HT1080 (cell line): ENCODE measurements at places on chromosomes 16 and 17. TPM values are rescaled to one million over a fixed set of nuclear protein-coding genes. Genes with fewer than 3 reads are reported as not detected.

Gene NAGS
- total RNA-seq, result 2.6 and 3.3 TPM in 2 replicates

Gene ETV4
- 62.5 and 75.9 TPM in 2 replicates for total RNA-seq

Gene C17orf78
- total RNA-seq, result not detected in 2 replicates

Gene NKD1
- 0.10 and 0.37 TPM in 2 replicates for total RNA-seq

Gene C1QTNF1
- 0.45 TPM in 1 of 2 replicates, not detected in the other for total RNA-seq

Gene TMEM92
- total RNA-seq, result 1.7 and 2.5 TPM in 2 replicates

Gene RPAIN
- total RNA-seq, result 45.8 and 68.7 TPM in 2 replicates

Gene ENDOV
- 15.2 and 18.4 TPM in 2 replicates for total RNA-seq

Gene SLC6A4
- total RNA-seq, result not detected in 2 replicates

Gene C16orf74
- total RNA-seq, result 46.0 and 55.2 TPM in 2 replicates

Gene TMC7
- 12.5 TPM in 2 replicates for total RNA-seq

Gene ANKRD40CL
- not detected in 2 replicates for total RNA-seq

Gene ITGAX
- 2.1 and 2.7 TPM in 2 replicates for total RNA-seq

Gene DOC2B
- total RNA-seq, result not detected in 2 replicates

Gene SLC35B1
- total RNA-seq, result 65.6 and 77.1 TPM in 2 replicates

Gene TNFSF13
- total RNA-seq, result 0.37 and 0.63 TPM in 2 replicates

Gene CCDC92B
- not detected in 2 replicates for total RNA-seq

Gene YBX2
- total RNA-seq, result not detected in 2 replicates

Gene WNK4
- 5.7 and 8.9 TPM in 2 replicates for total RNA-seq

Gene SALL1
- 4.0 and 6.0 TPM in 2 replicates for total RNA-seq

Gene SLC7A5
- 112 and 136 TPM in 2 replicates for total RNA-seq

Gene FOXN1
- not detected in 2 replicates for total RNA-seq

Gene MMP28
- total RNA-seq, result 0.13 and 0.18 TPM in 2 replicates

Gene PIK3R6
- not detected in 2 replicates for total RNA-seq

Gene KRTAP1-1
- not detected in 2 replicates for total RNA-seq

Gene DYNLRB2
- not detected in 2 replicates for total RNA-seq

Gene DRC3
- total RNA-seq, result 0.47 and 1.1 TPM in 2 replicates

Gene NLE1
- total RNA-seq, result 42.9 and 47.2 TPM in 2 replicates

Gene PIPOX
- total RNA-seq, result 0.14 and 0.33 TPM in 2 replicates

Gene UNKL
- total RNA-seq, result 17.0 and 21.8 TPM in 2 replicates

Gene CMTM2
- total RNA-seq, result not detected in 2 replicates

Gene HSF4
- total RNA-seq, result 9.0 and 11.0 TPM in 2 replicates

Gene RAMP2
- total RNA-seq, result 0.40 and 1.4 TPM in 2 replicates

Gene PIK3R5
- total RNA-seq, result not detected in 2 replicates

Gene ZNF747
- 7.3 and 9.5 TPM in 2 replicates for total RNA-seq

Gene KRT36
- not detected in 2 replicates for total RNA-seq

Gene PRR35
- 0.10 TPM in 1 of 2 replicates, not detected in the other for total RNA-seq

Gene KCNH4
- not detected in 2 replicates for total RNA-seq

Gene ASGR1
- 2.8 and 4.0 TPM in 2 replicates for total RNA-seq

Gene SLC12A3
- not detected in 2 replicates for total RNA-seq

Gene KRTAP4-3
- total RNA-seq, result not detected in 2 replicates

Gene SOX9
- total RNA-seq, result 24.9 and 43.0 TPM in 2 replicates
